ENCODE measurements at places on chromosomes 5 and 9.

- no peak for DNase-seq
- no peak overlapping the region for H3K4me3 ChIP-seq
- no peaks in the 10 kb centered on the region for H3K27me3 ChIP-seq
- H3K4me1 ChIP-seq: no peaks in the 10 kb centered on the region
Measured at GRCh38 chr9:122193651-122194050, 33.9 kb downstream of the MORN5 start.

DNA sequence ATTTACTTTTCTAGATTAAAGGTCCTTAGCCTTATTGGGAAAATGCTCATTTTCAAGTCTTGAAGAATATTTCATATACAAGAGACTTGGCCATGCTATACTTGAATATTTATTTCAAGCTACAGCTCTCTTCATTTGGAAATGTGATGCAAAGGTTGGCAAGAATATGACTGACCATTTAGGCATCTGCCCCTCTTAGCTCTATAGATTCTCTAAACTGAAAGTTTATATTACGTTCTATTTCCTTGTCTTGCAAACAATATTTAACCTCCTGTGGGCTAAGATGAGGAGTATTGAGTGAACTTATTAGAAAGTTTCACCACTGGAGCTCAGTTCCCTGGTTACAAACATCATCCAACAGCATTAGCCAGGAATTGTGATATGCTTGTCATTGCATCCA, 593.1 kb downstream of the MAT2B start:
- no peaks in the 10 kb centered on the region for H3K27me3 ChIP-seq
- H3K27ac ChIP-seq: no peak overlapping the region
- no peaks in the 10 kb centered on the region for H3K36me3 ChIP-seq
- H3K4me1 ChIP-seq: no peaks in the 10 kb centered on the region
- no peak for DNase-seq

GRCh38 chr5:93735378-93735777, 6.0 kb downstream of the POU5F2 start:
- no peaks in the 10 kb centered on the region for H3K4me1 ChIP-seq
- H3K36me3 ChIP-seq: no peaks in the 10 kb centered on the region
- no peak overlapping the region for H3K4me3 ChIP-seq

- peaks cover 43% of the 10 kb centered on the region for H3K36me3 ChIP-seq
- peaks cover 11% of the 10 kb centered on the region for H3K4me1 ChIP-seq
- H3K4me3 ChIP-seq: no peak overlapping the region
- H3K27me3 ChIP-seq: no peaks in the 10 kb centered on the region
- DNase-seq: no peak
Measured at GRCh38 chr5:32589416-32589815, 4.1 kb downstream of the SUB1 start.

DNA sequence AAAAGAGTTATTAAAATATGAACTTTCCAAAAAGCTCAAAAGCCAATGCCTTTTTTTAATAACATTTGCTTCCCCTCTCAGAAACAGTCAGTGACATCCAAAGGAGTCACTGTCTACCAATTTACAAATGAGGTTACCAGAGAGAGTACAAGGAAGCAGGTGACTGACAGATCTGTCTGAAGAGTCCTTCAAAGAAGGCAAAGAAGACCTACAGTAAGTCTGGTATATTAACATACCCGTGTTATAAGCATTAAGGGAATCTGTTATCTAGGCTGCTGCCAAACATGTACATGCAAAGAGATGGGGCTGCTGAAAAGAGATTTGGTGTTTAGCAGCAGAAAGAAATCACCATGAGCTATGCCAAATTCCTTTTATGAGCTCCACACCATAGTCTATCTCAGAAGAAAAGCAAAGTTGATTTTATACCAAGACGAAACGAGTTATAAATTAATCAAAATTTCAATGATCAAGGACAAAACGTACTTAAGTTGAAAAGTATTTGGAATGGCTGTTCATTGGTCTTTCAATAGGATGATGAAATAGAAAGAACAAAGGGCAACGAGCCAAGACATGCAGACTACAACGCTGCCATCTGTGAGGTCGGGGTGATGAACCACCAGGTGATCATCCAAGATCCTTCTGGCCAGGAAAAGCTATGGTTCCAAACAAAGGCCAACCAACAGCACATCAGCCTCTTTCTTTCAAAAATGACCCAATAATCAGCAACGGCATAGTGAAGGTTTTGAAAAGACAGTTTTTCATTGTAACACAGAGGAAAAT, 8.1 kb downstream of the PRELID2 start:
- H3K4me3 ChIP-seq: no peak overlapping the region
- H3K27ac ChIP-seq: no peak overlapping the region
- no peaks in the 10 kb centered on the region for H3K27me3 ChIP-seq
- no peaks in the 10 kb centered on the region for H3K36me3 ChIP-seq

- DNase-seq: no peak
- H3K27me3 ChIP-seq: no peaks in the 10 kb centered on the region
- no peak overlapping the region for H3K4me3 ChIP-seq
- H3K27ac ChIP-seq: no peak overlapping the region
- H3K4me1 ChIP-seq: no peaks in the 10 kb centered on the region
Measured at GRCh38 chr5:123044926-123045617, 8.5 kb upstream of the PPIC start.

GRCh38 chr9:93531374-93531773, 45.0 kb upstream of the PHF2 start:
- no peak for DNase-seq
- H3K27ac ChIP-seq: no peak overlapping the region
- peaks cover 30% of the 10 kb centered on the region for H3K36me3 ChIP-seq
- no peaks in the 10 kb centered on the region for H3K27me3 ChIP-seq

GRCh38 chr5:10635867-10636350, 72.0 kb downstream of the ANKRD33B start:
- no peak for DNase-seq
- H3K27me3 ChIP-seq: no peaks in the 10 kb centered on the region
- H3K27ac ChIP-seq: no peak overlapping the region
- no peak overlapping the region for H3K4me3 ChIP-seq
- no peaks in the 10 kb centered on the region for H3K36me3 ChIP-seq
- H3K4me1 ChIP-seq: peaks cover 50% of the 10 kb centered on the region

DNA sequence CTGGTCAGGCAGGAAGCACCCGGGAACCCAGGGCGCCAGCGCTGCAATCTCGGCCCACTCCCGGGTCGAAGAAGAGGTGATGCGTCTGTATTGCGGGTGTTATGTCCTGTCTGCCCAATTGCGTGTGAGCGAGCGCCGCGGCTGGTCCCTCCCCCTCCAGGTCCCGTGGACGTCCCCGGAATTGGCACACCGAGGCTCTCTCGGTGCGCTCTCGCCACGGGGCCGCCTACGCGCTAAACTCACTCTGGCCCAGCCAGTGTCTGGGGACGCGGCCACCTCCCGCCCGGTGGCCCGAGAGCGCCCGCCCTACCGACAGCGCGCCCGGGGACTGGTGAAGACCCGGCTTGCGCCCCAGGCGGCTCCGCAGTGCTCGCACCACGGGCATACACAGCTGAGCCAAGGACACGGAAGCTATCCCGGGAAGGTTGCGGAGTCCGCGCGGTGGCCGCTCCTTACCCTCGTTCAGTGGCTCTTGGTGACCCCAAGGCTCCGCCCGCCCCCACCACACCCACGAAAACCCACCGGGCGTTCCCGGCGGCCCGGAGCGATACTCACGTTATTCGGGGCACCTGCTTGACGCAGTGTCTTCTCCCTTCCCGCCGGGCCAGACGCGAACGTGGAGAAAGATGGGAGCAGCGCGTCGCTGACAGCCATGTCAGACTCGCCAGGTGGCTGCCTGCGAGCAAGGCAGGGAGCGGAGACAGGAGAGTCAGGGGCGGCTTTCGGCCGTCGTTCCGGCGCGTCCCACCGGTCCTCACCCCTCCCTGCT, 1.0 kb downstream of the KLF4 start:
- peaks cover 16% of the 10 kb centered on the region for H3K36me3 ChIP-seq
- DNase-seq: no peak
- H3K27me3 ChIP-seq: no peaks in the 10 kb centered on the region

- no peaks in the 10 kb centered on the region for H3K36me3 ChIP-seq
- H3K4me1 ChIP-seq: no peaks in the 10 kb centered on the region
- H3K4me3 ChIP-seq: no peak overlapping the region
- DNase-seq: no peak
- H3K27me3 ChIP-seq: no peaks in the 10 kb centered on the region
Measured at GRCh38 chr5:30959238-30959637, 234.2 kb upstream of the CDH6 start.

- no peak overlapping the region for H3K4me3 ChIP-seq
- H3K36me3 ChIP-seq: no peaks in the 10 kb centered on the region
- no peaks in the 10 kb centered on the region for H3K4me1 ChIP-seq
Measured at GRCh38 chr5:50691399-50692016, 25.1 kb downstream of the PARP8 start.

GRCh38 chr9:36584620-36585460, 12.1 kb downstream of the MELK start:
- H3K27me3 ChIP-seq: no peaks in the 10 kb centered on the region
- H3K36me3 ChIP-seq: peaks cover 21% of the 10 kb centered on the region
- no peak for DNase-seq
- peak overlapping the region; percentile 75 for H3K27ac ChIP-seq
- H3K4me1 ChIP-seq: peaks cover 36% of the 10 kb centered on the region
- H3K4me3 ChIP-seq: no peak overlapping the region

All from HCT116 (cell line).